ENCODE measurements at places on chromosomes 11 and 22. TPM values are rescaled to one million over a fixed set of nuclear protein-coding genes. Genes with fewer than 3 reads are reported as not detected.

Gene PGA5
- total RNA-seq: not detected

Gene RRAS2
- total RNA-seq: 47.8 TPM

Gene WT1
- 1.1 TPM for total RNA-seq

Gene PATE2
- not detected for total RNA-seq

Gene C11orf42
- not detected for total RNA-seq

Gene ROBO4
- 8.5 TPM for total RNA-seq

Gene CADM1
- 1.4 TPM for total RNA-seq

Gene ZNF214
- total RNA-seq: 0.68 TPM

Gene VPREB1
- total RNA-seq: not detected

Gene HEPHL1
- not detected for total RNA-seq

Gene SPA17
- 6.4 TPM for total RNA-seq

Gene CWC15
- total RNA-seq: 35.2 TPM

Gene SYT9
- not detected for total RNA-seq

Gene OLFML1
- 7.4 TPM for total RNA-seq

Gene APOBEC3F
- total RNA-seq: 0.95 TPM

Gene LRRC4C
- 3.2 TPM for total RNA-seq

Gene SUSD2
- total RNA-seq: 16.8 TPM

Gene FXYD6
- 17.8 TPM for total RNA-seq

Gene MYOD1
- total RNA-seq: not detected

Gene ANGPTL5
- total RNA-seq: 0.42 TPM

Gene CHRM1
- not detected for total RNA-seq

Gene OR52N2
- not detected for total RNA-seq

Gene PRR33
- total RNA-seq: not detected

Gene OR51M1
- total RNA-seq: not detected

Gene MED15
- 78.9 TPM for total RNA-seq

Gene TECTA
- total RNA-seq: 0.41 TPM

Gene MRGPRE
- not detected for total RNA-seq

Gene ADM2
- not detected for total RNA-seq

Gene POTEH
- total RNA-seq: not detected

Gene RAB39A
- 1.2 TPM for total RNA-seq

Gene SERPINH1
- total RNA-seq: 367 TPM

Gene RELT
- 6.5 TPM for total RNA-seq

Gene HORMAD2
- not detected for total RNA-seq

Gene ZNF74
- 13.8 TPM for total RNA-seq

Gene GVQW3
- total RNA-seq: 0.68 TPM

Gene RTN4R
- total RNA-seq: not detected

Gene DEFB131B
- not detected for total RNA-seq

All from thoracic aorta (tissue), 2 donors.